NCI-H1105 (cell line): ENCODE measurements at places on chromosomes 2 and 18.

DNA sequence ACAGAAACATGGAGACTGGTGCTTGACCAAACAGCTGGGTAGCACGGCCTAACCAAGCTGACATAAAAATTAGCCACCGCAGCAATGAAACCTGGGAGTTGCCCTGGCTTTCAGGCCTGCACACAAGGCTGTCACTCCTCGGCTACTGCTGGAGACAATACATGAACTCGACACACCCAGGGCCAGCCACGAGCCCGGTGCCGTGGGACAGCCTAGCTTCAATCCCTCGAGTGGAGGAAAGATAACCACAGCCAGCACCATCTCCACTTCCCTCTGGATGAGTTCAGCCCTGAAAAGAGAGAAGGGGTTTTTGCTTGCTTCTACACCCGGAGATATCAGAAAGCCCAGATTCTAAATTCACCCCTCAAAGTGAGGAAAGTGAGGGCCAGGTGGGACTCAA, 78.0 kb downstream of the BCL2L11 start:
- DNase-seq: no peak

GRCh38 chr18:43482600-43482999, 205.3 kb upstream of the SYT4 start:
- DNase-seq: no peak

- no peak for DNase-seq
These were observed 102.3 kb upstream of the CYRIA start for GRCh38 chr2:16767789-16768476.

GRCh38 chr18:48862132-48862531, 88.6 kb downstream of the SMAD7 start:
- no peak for DNase-seq

- no peak for DNase-seq
These were observed 2.7 kb upstream of the SGPP2 start for GRCh38 chr2:222421626-222422025.

DNA sequence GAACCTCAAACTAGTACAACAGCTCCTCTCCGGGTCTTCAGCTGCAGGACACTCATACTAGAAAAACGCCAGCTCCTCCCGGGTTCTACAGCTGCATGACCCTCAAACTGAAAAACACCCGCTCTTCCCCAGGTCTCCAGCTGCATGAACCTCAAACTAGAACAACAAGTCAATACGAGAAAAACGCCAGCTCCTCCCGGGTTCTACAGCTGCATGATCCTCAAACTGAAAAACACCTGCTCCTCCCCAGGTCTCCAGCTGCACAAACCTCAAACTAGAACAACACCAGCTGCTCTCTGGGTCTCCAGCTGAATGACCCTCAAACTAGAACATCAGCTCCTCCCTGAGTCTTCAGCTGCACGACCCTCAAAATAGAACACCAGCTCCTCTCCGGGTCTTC, 315.0 kb upstream of the TFPI start:
- no peak for DNase-seq

DNA sequence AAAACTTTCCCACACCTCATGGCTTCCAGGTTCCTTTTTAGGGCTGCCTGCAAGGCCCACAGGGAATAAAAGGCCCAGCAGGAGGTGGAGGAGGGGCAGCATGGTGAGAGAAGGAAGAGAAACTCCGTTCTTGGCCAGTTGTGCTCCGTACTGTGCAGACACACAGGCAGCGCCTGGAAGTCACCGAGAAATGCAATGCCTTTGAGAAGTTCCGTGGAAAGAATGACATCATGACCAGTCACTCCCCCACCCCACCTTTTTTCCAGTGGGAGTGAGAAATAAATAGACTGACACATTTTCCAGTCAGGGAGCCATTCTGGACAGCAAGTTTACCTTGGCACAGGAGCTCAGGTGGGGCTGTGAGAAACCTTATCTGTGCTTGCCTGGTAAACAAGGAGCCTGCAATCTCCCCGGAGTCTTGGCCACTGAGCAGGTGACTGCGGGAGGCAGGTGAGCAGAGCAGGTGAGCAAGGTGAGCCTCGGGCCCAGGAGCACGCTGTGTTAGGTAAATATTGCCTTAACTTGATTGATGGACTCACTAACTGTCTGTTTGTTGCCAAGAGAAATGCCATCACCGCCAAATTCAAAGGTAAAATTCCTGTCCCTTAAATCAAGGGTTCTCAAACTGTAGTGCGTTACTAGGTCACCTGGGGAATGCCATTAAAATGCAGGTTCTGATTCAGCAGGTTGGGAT, 13.5 kb upstream of the LBH start:
- peak; percentile 81 for DNase-seq

- DNase-seq: no peak
These were observed 19.4 kb downstream of the TOGARAM2 start for GRCh38 chr2:29000481-29000880.
